Upper lobe of left lung (tissue), 6 donors: ENCODE measurements at places on chromosomes 13 and 19. TPM values are rescaled to one million over a fixed set of nuclear protein-coding genes. Genes with fewer than 3 reads are reported as not detected.

DNA sequence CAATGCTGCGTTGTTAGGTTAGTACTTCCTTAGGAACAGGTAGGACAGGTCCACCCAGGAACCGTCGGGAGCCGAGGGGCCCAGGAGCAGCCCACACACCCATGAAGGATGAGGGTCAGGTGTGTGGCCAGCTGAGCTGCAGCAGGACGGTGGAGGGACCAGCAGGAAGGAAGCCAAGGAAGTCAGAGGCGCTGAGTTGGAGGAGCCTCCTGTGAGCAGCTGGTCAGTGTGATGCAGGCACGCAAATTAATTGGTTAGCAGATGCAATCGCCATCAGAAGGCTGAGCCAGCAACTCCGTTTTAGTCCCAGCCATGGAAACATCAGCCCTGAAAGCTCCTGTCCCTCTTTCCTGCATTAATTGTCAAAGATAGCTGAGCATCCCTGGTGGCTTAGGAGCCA, 114.9 kb upstream of the SOX1 start:
- no peak overlapping the region for H3K4me3 ChIP-seq
- no peaks in the 10 kb centered on the region for H3K4me1 ChIP-seq
- no peak for DNase-seq
- H3K27me3 ChIP-seq: no peaks in the 10 kb centered on the region
- no peaks in the 10 kb centered on the region for H3K36me3 ChIP-seq

DNA sequence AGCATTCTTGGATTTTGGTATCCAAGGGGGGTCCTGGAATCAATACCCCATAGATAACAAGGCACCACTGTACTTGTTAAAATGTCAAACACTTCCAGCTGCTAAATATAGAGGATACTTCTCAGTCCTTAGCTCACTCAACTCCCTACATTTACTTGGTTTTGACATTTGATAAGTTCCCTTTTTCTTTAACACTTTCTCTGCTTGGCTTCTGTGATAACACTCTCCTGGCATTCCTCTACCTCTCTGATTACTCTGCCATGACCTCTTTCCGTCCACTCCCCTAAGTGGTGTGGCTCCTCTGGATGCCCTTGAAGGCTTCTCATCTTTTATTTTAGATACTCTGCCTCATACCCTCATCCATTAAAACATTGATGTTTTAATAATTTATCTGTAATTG, 65.2 kb downstream of the MICU2 start:
- DNase-seq: no peak
- H3K27me3 ChIP-seq: no peaks in the 10 kb centered on the region

DNA sequence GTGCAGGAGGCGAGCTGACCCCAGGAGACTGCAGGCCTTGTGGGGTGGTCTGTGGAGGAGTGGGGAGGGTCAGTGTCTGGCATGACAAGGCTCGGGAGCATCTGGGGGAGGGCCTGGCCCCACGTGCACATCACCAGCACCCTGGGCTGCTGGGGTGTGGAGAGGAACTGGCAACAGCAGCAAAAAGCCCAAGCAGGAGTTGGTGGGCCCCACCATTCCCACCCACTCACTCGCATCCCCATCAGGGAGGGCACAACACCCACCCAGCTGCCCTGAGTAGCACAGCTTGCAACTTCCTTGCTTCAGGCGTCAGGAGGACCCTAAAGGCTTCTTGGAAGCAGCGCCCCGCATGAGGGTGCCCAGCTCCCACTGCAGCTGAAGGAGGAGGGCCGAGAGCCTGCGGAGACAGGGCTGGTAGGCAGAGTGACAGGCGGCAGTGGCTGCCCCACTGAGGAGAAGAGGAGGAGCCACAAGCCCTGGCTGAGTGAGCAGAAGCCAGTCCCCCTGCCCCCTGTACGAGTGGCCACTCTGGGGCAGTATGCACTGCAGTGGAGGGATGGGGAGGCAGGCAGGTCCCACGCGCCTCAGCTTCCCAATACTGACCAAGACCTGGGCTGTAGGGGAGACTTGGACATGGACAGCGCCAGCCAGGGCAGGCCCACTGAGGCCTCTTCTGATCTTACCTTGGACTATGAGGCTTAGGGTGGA, 26.5 kb downstream of the ELL start:
- peak overlapping the region; percentile 76 for H3K27ac ChIP-seq
- H3K27me3 ChIP-seq: no peaks in the 10 kb centered on the region
- DNase-seq: no peak

DNA sequence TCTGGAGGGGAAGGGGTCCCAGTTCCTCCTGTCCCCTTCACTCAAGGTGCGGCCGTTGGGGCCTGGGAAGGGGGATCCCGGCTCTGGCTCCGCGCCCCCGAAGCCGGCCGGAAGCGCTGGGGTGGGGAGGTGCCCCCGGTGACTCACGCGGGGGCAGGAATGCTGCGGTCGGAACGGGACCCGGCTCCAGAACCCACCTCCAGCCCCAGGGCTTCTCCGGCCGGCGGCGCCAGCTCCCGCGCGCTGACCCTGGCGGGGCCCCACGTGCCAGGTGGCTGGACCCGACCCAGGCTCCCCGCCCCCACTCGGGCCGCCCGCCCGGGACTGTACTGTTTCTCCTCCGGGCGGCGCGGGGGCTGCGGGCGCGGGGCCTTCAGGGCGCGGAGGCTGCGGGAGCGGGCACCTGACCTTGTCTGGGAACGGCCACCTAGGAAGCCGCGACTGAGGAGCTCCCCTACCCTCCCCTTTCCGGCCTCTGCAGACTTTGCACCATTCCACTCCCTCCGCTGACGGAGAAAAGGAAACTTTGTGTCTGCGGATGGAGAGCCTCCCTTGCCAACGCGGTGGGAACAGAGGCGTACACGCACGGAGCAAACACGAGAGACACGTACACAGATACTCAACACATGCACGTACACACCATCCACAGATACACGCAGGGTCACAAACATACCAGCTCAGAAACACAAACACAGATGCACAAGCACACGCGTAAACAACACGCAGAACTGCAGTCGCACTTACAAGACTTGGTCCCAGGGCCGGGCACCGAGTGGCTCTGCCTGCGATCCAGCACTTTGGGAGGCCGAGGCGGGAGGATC, 7.2 kb downstream of the AXL start:
- H3K27ac ChIP-seq: peak overlapping the region; percentile 83
- H3K27me3 ChIP-seq: no peaks in the 10 kb centered on the region
- DNase-seq: peak; percentile 51
- H3K36me3 ChIP-seq: no peaks in the 10 kb centered on the region

GRCh38 chr19:29083863-29084262, 129.1 kb downstream of the UQCRFS1 start:
- no peak overlapping the region for H3K27ac ChIP-seq
- no peak for DNase-seq
- H3K4me1 ChIP-seq: no peaks in the 10 kb centered on the region

GRCh38 chr13:101869553-101869952, 417.1 kb downstream of the ITGBL1 start:
- no peaks in the 10 kb centered on the region for H3K27me3 ChIP-seq
- DNase-seq: no peak

- no peak overlapping the region for H3K4me3 ChIP-seq
- H3K27me3 ChIP-seq: no peaks in the 10 kb centered on the region
- DNase-seq: peak; percentile 80
Measured at GRCh38 chr13:30607908-30608307, 9.8 kb upstream of the USPL1 start.

DNA sequence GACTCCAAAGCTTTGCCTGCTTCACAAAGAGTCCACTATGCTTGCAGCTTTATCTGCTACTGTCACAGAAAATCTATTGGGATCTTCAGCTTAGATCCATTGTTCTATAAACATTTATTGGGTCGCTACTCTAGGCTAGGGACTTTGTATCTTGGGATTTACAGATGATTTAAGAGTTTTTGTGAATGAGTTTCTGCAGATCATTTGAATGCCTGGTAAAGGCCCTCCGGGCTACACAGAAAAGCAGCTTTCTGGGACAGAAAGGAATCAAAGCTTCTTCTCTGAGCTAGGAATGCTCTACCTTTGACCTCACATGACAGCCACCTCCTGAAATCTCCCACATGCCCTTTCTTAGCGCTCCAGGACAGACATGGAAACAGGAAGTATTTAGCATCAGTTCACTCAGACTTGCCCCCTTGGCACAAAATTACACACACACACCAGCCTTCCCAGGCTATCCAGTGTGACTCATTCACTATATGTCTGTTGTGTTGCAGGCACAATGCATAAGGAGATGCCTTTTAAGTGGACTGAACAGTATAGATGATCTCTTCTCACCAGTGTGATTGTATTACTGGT, 492.4 kb downstream of the DACH1 start:
- H3K36me3 ChIP-seq: no peaks in the 10 kb centered on the region
- H3K27me3 ChIP-seq: no peaks in the 10 kb centered on the region
- DNase-seq: no peak
- H3K4me1 ChIP-seq: no peaks in the 10 kb centered on the region
- H3K27ac ChIP-seq: no peak overlapping the region

DNA sequence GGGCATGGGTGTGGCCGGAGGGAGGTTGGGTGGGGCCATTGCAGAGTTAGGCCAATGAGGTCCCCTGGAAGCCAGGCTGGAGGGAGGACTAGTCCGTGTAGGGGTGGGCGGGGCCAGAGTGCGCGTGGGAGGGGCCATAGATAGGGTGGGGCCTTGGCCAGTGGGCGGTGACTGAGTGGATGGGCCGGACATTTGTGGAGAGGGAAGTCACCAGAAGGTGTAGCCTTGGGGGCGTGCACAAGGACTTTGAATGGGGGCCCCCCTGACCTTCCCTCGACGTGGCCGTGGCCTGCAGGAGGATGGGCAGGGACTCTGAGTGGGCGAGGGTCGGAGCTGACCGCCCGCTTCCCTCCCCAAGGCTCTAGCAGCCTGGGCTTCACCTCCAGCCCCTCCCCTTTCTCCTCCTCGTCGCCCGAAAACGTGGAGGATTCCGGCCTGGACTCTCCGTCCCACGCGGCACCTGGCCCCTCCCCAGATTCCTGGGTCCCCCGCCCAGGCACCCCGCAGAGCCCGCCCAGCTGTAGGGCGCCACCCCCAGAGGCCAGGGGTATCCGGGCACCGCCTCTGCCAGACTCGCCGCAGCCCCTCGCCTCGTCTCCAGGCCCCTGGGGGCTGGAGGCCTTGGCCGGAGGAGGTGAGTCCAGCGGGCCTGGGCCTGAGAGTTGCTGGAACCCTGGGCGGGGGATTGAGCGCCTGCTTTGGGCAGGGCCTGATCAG, 16.5 kb upstream of the B3GNT3 start:
- no peak overlapping the region for H3K27ac ChIP-seq
- H3K4me3 ChIP-seq: peak overlapping the region; percentile 44
- H3K36me3 ChIP-seq: no peaks in the 10 kb centered on the region
- peak; percentile 93 for DNase-seq
- H3K27me3 ChIP-seq: no peaks in the 10 kb centered on the region

DNA sequence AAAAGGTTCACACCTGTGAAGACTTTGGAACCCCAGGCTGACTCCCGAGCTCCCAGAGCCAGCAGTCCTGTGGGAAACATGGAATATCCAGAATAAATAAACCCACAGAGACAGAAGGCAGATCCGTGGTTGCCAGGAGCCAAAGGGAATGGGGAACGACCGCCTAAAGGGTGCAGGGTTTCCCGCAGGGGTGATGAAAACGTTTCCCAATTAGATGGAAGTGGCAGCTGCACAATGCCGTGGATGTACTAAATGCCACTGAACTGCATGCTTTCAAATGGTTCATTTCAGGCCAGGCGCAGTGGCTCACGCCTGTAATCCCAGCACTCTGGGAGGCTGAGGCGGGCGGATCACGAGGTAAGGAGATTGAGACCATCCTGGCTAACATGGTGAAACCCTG, 23.4 kb upstream of the DPRX start:
- H3K36me3 ChIP-seq: no peaks in the 10 kb centered on the region
- no peaks in the 10 kb centered on the region for H3K4me1 ChIP-seq
- DNase-seq: no peak
- no peaks in the 10 kb centered on the region for H3K27me3 ChIP-seq
- no peak overlapping the region for H3K4me3 ChIP-seq

DNA sequence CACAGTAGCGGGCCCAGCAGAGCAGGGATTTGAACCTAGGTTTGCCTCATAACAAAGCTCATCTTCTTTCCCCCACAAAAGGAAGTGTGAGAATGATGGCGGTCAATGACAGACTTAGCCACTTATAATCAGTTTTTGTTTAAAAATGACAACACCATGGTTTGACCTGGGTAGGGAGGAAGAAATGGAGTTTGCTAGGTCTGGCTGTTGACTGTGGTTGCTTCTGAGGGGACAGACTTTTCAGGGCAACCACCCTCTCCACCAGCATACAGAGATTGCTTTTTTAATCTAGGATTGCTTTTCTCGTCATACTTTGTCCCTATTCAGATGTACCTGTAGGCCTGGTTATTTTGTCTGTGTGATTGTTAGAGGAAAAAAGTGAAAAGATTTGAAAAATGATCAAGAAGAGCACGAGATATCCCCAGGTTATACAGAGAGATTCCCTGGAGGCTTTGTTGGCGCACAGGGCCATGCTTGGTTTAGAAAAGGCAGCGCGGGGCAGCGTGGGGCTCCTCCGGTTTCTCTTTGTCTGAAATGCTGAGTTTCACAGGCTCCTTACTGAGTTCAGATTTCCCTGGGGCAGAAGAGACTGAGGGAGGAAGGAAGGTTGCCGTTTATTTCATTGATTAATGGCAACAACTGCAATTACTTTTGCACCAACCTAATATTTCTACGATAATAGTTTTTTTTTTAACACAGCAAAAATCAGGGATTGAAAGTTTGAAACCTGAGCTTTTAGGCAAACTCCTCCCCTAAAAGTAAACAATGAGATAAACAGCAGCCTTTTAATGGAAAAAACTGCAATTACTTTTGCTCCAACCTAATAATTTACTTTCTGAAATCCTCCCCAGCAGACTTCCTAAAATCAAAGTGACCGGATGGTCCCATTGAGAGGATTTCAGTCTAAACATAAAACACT, 97.0 kb upstream of the RNF113B start:
- H3K27me3 ChIP-seq: no peaks in the 10 kb centered on the region
- no peak overlapping the region for H3K4me3 ChIP-seq
- DNase-seq: no peak
- no peaks in the 10 kb centered on the region for H3K36me3 ChIP-seq
- no peak overlapping the region for H3K27ac ChIP-seq

DNA sequence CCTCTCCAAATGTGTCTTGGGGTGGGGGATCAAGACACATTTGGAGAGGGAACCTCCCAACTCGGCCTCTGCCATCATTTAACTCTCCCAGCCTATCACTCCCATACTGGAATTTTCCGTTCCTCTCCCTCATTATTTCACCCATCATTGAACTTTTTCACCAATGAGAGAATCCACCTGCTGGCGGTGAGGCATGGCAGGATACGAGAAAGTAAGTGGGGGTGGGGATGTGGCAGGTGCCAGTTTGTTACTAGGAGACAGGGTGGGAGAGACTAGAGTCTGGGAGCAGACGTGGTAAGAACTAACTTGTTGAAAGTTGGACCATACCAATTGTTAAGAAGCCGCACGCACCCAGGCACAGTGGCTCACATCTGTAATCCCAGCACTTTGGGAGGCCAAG, 6.9 kb downstream of the GIPR start:
- peaks cover 33% of the 10 kb centered on the region for H3K4me1 ChIP-seq
- no peak for DNase-seq
- H3K36me3 ChIP-seq: no peaks in the 10 kb centered on the region

The ATP4B gene
- not detected for total RNA-seq

The VSIG10L gene
- 3.2 TPM for total RNA-seq

The WDR87 gene
- total RNA-seq: not detected

The KCNK6 gene
- total RNA-seq: 22.0 TPM
